Esophagus mucosa (tissue), 1 donor: ENCODE measurements at places on chromosomes 2 and 18. TPM values are rescaled to one million over a fixed set of nuclear protein-coding genes. Genes with fewer than 3 reads are reported as not detected.

DNA sequence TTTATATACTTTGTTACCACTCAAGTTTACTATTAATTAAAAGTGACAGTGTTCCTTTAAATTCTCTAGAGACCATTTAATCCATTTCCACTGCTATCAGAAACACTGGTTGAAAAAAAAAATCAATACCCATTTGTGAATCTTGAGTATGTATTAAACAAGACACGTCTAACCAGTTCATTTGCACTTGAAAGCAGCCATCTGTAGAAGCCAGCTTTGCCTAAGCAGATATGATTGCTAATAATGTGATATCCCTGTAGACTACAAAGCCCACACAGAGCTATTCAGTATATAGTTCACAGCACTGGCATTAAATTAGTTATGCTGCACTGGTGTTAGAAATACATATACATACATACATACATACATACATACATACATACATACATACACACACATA is 111.8 kb upstream of the SP3 start:
- no peak for ATAC-seq

DNA sequence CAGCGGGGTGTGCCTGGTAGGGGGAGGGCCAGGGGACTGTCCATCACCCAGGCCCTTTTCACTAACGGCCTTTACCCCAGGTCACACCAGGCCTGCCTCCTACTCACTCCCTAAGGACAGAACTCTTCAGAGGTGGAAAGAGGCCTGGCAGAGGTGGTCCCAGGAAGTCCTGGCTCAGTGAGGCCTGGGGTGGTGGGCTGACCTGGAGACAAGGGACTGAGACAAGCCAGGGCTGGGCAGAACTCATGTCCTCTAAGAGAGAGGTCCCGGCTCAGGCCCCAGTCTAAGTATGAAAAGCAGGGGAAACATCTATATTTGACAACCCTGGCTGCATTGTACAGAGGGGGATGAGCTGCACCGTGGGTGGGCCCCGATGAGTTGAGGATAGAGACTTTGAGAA is 65.9 kb upstream of the TEX51 start:
- ATAC-seq = no peak

Gene DAW1
- total RNA-seq = not detected

DNA sequence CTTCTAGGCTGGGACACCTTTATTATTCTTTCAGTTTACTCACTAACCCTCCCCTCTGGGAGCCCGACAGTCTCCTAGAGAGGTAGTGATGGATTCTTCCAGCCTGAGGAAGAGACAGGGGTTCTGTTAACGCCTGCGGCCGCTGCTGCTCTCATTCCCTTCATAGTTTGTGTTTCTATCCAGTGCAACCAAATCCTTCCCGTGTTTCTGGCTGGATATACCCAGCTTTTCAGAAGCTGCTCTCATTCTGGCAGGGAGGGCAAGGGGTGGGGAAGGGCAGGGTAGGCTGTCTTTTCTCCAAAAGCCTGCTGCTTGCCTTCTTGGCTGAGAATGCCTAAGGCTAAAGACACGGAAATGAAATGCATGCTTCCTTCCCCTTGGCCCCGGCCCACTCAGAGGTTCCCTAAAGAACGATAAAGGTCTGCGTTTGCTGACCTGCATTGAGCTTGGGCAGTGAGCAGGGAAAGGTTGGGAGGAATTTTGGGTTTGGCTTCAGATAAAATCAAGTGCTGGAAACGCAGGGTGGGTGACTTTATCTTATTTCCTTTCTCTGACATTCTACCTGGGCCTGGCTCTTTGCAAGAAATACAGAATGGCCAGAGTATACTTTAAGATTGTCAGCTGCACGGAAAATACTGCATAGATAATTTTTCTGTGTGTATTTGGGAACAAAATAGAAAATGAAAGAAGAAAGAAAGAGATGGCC is 390.9 kb downstream of the NBAS start:
- ATAC-seq = no peak
